Sigmoid colon (tissue), 7 donors: ENCODE measurements at places on chromosomes 5 and 9. TPM values are rescaled to one million over a fixed set of nuclear protein-coding genes. Genes with fewer than 3 reads are reported as not detected.

The PCDHB9 gene
- polyA plus RNA-seq = under 0.01 TPM

The ABCA1 gene
- 2.4 TPM for polyA plus RNA-seq

The DRD1 gene
- not detected for polyA plus RNA-seq

GRCh38 chr5:2900360-2900759, 148.9 kb upstream of the IRX2 start:
- H3K4me3 ChIP-seq = no peak overlapping the region
- no peaks in the 10 kb centered on the region for H3K4me1 ChIP-seq
- H3K27me3 ChIP-seq = no peaks in the 10 kb centered on the region
- H3K27ac ChIP-seq = no peak overlapping the region
- H3K36me3 ChIP-seq = no peaks in the 10 kb centered on the region

DNA sequence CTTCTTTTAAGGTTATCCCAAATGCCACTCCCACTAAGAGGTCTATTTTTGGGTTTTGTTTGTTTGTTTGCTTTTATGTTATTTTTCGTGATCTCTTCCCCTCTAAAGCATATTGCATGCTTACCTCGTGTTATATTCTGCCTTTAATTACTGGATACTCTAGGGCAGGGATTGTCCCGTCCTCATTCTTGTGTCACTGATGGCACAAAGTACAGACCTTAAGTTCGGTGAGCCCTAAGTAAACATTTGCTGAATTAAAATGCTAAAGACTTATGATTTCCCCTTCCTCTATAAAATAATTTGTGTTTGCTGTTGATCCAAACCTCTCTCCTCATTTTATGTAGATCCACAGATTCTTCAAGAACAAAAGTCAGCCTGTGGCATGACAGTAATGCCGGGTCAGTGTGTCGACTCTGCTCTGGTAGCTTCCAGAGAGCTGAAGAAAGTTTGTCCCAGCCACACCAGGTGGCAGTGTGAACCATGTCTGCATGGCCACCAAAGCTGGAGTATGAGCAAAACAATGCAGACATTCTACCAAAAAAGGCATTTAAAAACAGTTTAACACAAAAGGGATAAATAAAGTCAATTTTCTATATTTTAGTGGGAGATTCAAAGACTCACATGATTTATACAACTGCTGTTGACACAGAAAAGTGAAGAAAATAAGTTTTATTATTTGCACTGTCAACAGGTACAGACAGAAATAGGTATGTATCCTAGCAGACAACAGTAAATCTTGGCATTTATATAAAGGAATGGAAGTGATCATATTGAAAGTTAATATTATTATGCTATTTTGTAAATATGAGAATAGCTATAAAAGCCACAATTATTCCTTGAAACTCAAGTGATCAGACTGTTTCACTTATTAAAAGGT, 17.9 kb upstream of the POC5 start:
- no peak for DNase-seq
- H3K27me3 ChIP-seq = peaks cover 5% of the 10 kb centered on the region
- no peaks in the 10 kb centered on the region for H3K4me1 ChIP-seq
- H3K4me3 ChIP-seq = no peak overlapping the region
- no peaks in the 10 kb centered on the region for H3K36me3 ChIP-seq

GRCh38 chr5:17734011-17734410, 99.8 kb downstream of the TAF11L14 start:
- no peaks in the 10 kb centered on the region for H3K36me3 ChIP-seq
- no peaks in the 10 kb centered on the region for H3K4me1 ChIP-seq
- H3K27me3 ChIP-seq = no peaks in the 10 kb centered on the region
- DNase-seq = no peak

- H3K4me3 ChIP-seq = no peak overlapping the region
- no peak for DNase-seq
- no peaks in the 10 kb centered on the region for H3K36me3 ChIP-seq
These were observed 25.7 kb downstream of the FRMPD1 start for GRCh38 chr9:37676411-37676830.

DNA sequence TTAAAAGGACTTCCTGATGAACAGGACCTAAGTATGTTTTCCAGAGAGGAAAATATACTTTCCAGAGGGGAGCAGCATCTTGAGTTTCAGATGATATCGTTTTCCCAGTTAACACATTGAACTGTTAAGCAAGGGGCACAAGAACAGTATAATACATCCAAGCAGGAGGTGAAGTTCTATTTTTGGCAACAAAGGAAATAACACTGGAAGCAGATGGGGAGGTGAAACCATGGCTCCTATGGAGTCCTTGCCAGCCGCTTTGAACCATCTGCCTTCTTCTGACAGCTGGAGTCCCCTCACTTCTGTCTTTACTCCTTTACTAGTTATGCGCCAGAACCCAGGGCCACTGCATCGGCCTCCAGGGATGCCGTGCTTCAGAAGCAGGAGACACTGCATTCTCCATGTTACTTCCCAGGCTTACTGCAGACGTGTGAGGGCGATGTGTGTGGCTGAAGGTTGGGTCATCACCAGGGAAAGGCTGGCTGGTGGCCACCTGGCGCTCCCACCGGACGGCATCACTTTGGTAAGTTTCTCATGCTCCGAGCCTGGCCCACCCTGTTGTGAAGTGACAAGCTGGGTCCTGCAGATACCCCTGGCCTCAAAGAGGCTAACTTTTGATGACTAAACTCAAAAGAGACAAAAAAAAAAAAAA, 77.8 kb downstream of the TTLL11 start:
- DNase-seq = no peak
- H3K27me3 ChIP-seq = no peaks in the 10 kb centered on the region
- no peaks in the 10 kb centered on the region for H3K4me1 ChIP-seq
- H3K4me3 ChIP-seq = no peak overlapping the region

DNA sequence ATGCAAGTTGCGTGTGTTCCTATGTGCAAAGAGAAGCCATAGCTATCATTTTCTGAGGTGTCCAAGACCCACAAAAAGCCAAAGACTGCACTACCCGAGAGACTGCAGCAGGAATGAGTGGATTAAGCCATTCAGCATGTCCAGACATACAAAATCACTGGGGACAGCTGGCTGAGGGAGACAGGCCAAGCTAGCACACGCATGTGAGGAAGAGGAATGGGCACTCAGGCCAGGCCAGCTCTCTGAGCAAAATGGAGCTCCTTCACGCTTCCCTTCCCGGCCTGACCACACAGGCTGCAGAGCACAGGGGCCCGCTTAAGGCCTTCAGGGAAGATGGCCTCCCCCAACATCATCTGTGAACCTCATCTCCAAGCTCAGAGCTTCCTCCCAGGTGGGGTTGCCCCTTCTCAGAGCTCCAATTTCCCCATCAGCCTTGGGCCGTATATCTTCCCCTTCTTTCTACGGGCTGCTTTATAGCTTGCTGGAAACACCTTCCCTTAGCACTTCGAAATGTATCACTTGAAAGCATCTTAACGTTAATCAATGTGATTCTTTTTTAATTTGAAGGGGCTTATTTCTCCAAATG, 8.4 kb downstream of the DCANP1 start:
- no peaks in the 10 kb centered on the region for H3K36me3 ChIP-seq
- peaks cover 41% of the 10 kb centered on the region for H3K4me1 ChIP-seq
- H3K27ac ChIP-seq = peak overlapping the region; percentile 65
- H3K27me3 ChIP-seq = no peaks in the 10 kb centered on the region
- DNase-seq = no peak
- no peak overlapping the region for H3K4me3 ChIP-seq

- H3K27ac ChIP-seq = no peak overlapping the region
- H3K27me3 ChIP-seq = no peaks in the 10 kb centered on the region
- no peak for DNase-seq
- no peaks in the 10 kb centered on the region for H3K4me1 ChIP-seq
- H3K36me3 ChIP-seq = no peaks in the 10 kb centered on the region
- H3K4me3 ChIP-seq = no peak overlapping the region
These were observed 782.2 kb upstream of the RGMB start for GRCh38 chr5:97991236-97991635.

- H3K4me3 ChIP-seq = no peak overlapping the region
- no peak overlapping the region for H3K27ac ChIP-seq
- H3K27me3 ChIP-seq = no peaks in the 10 kb centered on the region
- no peaks in the 10 kb centered on the region for H3K36me3 ChIP-seq
These were observed 183.3 kb downstream of the SH3GL2 start for GRCh38 chr9:17761984-17762676.

- H3K4me1 ChIP-seq = no peaks in the 10 kb centered on the region
- H3K4me3 ChIP-seq = no peak overlapping the region
- H3K27me3 ChIP-seq = no peaks in the 10 kb centered on the region
- no peak for DNase-seq
- H3K36me3 ChIP-seq = no peaks in the 10 kb centered on the region
- no peak overlapping the region for H3K27ac ChIP-seq
These were observed 148.9 kb downstream of the DOCK2 start for GRCh38 chr5:169785771-169786618.

- H3K27ac ChIP-seq = no peak overlapping the region
- H3K27me3 ChIP-seq = no peaks in the 10 kb centered on the region
- H3K4me1 ChIP-seq = no peaks in the 10 kb centered on the region
These were observed 116.8 kb upstream of the COX7C start for GRCh38 chr5:86500947-86501346.

- H3K27me3 ChIP-seq = no peaks in the 10 kb centered on the region
- no peaks in the 10 kb centered on the region for H3K4me1 ChIP-seq
- H3K27ac ChIP-seq = no peak overlapping the region
- no peak for DNase-seq
- peaks cover 5% of the 10 kb centered on the region for H3K36me3 ChIP-seq
These were observed 23.2 kb upstream of the GOLGA1 start for GRCh38 chr9:124964056-124964455.

- H3K36me3 ChIP-seq = no peaks in the 10 kb centered on the region
- no peak overlapping the region for H3K27ac ChIP-seq
- H3K4me3 ChIP-seq = no peak overlapping the region
- H3K27me3 ChIP-seq = no peaks in the 10 kb centered on the region
- H3K4me1 ChIP-seq = peaks cover 12% of the 10 kb centered on the region
These were observed 135.1 kb downstream of the ADAMTS16 start for GRCh38 chr5:5275211-5275610.

DNA sequence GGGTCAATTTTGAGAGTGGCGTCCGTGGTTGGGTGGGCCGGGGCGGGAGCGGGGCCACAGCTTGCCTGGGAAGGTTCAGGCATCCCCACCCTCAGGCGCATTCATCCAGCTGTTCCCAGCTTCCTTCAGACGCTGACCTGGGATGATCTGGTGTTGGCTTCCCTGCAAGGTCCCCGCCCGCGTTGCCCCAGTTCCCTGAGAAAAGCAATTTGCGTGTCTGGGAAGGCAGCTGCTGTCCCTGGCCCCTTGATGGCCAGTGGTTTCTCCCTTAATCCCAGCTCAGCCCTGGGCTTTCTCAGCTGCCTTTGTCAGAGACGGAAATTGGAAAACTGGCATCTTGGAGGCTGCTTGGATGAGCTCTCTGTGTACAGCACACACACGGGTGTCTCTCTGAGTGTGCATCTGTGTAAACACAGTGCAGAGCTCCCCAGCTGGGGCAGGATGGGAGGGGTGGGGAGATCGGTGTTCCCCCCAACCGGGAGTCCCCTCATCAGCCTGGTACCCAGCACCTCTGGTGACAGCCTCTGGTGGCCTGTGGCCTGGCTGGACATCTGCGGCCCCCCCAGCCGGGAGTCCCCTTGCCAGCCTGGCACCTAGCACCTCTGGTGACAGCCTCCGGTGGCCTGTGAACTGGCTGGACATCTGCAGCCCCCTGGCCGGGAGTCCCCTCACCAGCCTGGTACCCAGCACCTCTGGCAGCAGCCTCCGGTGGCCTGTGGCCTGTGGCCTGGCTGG, 94.0 kb downstream of the COL5A1 start:
- H3K4me3 ChIP-seq = no peak overlapping the region
- peak overlapping the region; percentile 73 for H3K27ac ChIP-seq
- DNase-seq = peak; percentile 94
- peaks cover 77% of the 10 kb centered on the region for H3K4me1 ChIP-seq
- no peaks in the 10 kb centered on the region for H3K27me3 ChIP-seq
- H3K36me3 ChIP-seq = no peaks in the 10 kb centered on the region

DNA sequence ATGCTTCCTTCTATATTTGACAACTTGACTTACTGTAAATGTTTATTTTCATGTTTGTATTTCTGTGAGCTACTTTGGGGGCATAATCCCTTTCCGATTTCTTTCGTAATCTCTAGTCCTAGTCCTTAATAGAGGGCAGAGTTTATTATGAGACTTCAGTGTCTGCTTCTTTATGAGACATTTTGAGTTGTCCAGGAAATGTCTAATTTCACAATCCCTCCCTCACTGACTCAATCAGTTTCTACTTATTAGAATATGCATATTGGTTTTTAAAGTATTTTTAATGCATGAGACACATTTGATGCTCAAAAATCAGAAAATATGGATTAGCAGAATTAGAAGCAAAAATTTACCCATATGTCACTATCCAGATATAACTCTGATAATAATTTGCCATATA, 160.9 kb downstream of the FOCAD start:
- H3K27me3 ChIP-seq = no peaks in the 10 kb centered on the region
- peaks cover 10% of the 10 kb centered on the region for H3K4me1 ChIP-seq
- no peak overlapping the region for H3K27ac ChIP-seq
- no peak for DNase-seq

- no peak overlapping the region for H3K4me3 ChIP-seq
- H3K4me1 ChIP-seq = no peaks in the 10 kb centered on the region
- no peak for DNase-seq
- H3K36me3 ChIP-seq = no peaks in the 10 kb centered on the region
These were observed 11.9 kb downstream of the PDE6A start for GRCh38 chr5:149932445-149933350.

DNA sequence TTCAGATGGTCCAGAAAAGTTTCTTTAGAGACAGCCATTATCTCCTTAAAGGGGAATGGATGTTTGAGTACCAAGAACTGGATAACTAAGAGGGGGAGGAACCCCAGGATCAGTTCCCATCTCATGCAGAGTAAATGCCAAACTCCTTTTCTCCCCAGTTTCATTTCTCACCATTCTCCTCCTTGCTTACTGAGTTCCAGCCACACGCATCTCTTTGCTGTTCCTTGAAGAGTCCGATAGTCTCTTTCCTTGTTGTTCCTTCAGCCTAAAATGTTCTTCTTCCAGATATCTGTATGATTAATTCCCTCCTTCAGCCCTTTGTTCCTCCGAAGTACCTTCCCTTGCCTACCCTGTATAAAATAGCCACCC, 30.0 kb downstream of the KDM4C start:
- H3K36me3 ChIP-seq = no peaks in the 10 kb centered on the region
- no peak overlapping the region for H3K4me3 ChIP-seq
- no peaks in the 10 kb centered on the region for H3K4me1 ChIP-seq
- no peaks in the 10 kb centered on the region for H3K27me3 ChIP-seq
- DNase-seq = no peak

DNA sequence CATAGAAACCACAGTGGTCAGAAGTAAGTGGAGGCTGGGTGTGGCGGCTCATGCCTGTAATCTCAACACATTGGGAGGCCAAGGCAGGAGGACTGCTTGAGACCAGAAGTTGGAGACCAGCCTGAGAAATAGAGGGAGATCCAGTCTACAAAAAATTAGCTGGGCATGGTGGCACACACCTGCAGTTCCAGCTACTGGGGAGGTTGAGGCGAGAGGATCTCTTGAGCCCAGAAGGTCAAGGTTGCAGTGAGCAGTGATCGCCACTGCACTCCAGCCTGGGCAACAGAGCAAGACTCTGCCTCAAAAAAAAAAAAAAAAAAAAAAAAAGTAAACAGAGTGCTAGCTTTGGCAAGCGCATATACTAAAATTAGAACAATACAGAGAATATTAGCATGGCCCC, 24.6 kb downstream of the AK8 start:
- H3K4me1 ChIP-seq = no peaks in the 10 kb centered on the region
- H3K27ac ChIP-seq = no peak overlapping the region
- DNase-seq = no peak
- H3K4me3 ChIP-seq = no peak overlapping the region
- H3K27me3 ChIP-seq = no peaks in the 10 kb centered on the region

GRCh38 chr5:24589566-24589965, 55.2 kb downstream of the CDH10 start:
- no peak overlapping the region for H3K4me3 ChIP-seq
- H3K36me3 ChIP-seq = no peaks in the 10 kb centered on the region
- no peaks in the 10 kb centered on the region for H3K4me1 ChIP-seq
- DNase-seq = no peak
- H3K27me3 ChIP-seq = no peaks in the 10 kb centered on the region

- H3K27ac ChIP-seq = no peak overlapping the region
- no peak overlapping the region for H3K4me3 ChIP-seq
- no peaks in the 10 kb centered on the region for H3K27me3 ChIP-seq
- no peak for DNase-seq
- no peaks in the 10 kb centered on the region for H3K36me3 ChIP-seq
These were observed 61.1 kb upstream of the IFNE start for GRCh38 chr9:21543187-21543586.
